ENCODE measurements at places on chromosomes 1 and 21.

DNA sequence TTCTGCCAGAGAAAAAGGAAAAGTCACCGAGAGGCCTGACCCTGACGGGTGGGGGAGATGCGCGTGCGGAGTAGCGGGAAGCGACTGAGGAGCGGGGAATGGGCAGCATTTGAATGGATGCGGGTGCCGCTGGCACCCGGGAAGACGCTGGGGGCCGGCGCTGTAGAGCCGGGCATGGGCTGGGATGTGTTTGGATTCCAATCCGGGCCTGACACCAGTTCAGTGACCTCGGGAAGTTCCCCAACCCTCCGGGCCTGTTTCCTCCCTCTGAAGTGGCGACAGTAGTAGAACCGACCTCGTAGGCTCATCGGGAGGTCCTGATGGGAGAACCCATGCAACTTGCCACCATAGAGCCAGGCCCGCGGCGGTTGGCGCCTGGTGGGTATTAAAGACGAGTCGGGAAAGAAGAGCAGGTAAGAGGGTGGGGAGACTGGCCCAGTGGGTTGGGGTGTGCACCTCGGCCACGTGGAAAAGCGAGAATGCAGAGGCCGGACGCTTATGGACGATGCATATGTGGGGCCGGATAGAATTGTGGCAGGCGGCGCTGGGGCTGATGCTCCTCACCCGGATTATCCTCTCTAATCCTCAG lies 642 bp upstream of the SLC16A1 start:
- DNase-seq: no peak

DNA sequence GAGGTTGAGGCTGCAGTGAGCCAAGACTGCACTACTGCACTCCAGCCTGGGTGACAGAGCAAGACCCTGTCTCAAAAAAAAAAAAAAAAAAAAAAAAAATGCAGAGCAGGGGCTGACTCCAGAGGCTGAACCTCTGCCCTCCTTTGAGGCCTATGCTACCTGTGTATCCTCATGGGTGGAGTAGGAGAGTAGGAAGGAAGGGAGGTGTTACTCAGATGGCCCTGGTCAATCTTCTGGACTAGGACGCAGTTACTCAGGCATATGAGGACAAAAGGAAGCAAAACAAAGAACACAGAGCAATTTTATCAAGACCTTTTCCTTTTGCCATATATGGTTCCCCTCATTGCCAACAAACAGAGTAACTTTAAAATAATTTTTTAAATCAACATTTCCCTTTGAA lies 35.2 kb downstream of the TGFBR3 start:
- DNase-seq: no peak

DNA sequence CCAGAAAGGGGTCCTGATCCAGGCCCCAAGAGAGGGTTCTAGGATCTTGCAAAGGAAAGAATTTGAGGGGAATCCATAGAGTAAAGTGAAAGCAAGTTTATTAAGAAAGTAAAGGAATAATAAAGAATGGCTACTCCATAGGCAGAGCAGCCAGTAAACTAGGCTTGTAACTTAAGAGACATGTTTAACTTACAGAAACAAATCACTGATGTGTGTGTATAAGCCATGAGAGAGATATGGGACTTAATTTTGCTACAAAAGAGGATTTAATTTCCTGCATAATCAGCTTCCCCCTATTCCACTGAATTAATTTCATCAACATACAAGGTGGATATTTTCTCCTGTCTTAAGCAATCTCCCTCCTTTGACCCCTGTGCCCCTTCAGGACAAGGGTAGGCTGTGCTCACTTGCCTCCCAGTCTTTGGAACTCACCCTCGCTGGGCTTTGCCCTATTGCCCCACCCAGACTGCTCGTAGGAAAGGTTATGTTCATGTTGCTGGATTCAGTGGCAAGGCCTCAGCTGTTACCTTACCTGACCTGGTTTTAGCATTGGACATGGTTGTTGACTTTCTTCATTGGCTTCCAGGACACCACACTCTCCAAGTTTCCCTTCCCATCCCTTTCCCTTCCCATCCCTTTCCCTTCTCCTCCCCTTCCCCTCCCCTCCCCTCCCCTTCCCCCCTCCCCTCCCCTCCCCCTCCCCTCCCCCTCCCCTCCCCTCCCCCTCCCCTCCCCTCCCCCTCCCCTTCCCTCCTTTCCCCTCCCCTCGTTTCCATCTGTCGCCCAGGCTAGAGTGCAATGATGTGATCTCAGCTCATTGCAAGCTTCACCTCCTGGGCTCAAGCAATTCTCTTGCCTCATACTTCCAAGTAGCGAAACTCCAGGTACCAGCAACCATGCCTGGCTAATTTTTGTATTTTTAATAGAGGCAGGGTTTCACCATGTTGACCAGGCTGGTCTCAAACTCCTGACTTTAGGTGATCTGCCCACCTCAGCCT lies 44.6 kb downstream of the TBCE start:
- DNase-seq: no peak

DNA sequence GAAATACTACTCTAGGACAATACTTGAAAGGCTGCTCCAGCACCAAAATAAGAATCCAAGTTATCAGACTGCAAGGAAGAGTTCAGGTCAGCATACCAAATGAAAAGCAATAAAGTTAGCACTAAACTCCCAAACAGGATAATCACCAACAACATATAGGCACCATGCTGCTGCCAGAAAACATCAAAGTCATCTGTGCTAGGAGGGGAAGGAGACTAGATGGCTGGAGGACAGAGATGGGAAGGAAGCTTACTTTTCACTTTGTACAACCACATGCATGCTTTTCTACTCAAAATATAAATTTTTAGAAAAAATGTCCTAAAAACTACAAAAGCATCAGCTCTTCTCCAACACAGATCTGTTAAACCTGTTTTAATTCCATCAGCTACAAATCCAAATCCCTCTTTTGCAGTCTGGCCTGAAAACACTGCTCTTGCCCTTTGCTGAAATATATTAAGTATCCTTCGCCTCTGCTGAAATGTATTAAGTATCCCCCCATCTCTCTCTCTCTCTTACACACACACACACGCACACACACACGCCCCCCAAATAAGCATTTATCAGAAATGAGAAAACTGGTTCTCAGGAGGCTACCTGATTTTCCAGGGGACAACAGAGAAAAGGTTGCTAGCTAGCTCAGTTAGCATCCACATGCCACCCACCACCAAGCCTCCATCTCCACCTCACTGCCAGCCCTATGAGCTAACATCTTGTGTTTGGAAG lies 1.5 kb downstream of the GATAD2B start:
- DNase-seq: no peak

DNA sequence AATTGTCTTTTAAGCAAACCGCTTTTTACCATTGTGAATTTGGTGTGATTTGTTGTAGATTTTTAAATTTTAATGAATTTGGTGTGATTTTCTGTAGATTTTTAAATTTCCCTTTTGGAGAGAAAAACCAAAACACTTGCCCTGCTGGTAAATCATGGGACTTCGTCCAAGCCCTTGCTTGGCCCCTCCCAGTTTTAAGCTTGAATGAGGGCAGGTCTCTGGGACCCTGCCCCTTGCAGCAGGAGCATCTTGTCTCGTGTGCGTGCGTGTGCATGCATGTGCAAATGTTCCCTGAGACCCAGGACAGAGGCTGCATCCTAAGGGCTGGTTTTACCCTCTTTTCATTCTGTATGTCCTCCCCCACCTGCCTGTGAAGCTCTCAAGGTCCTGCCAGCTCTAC lies 248.6 kb downstream of the GREM2 start:
- no peak for DNase-seq

GRCh38 chr1:43446388-43446740 lies 7.4 kb downstream of the HYI start:
- no peak for DNase-seq

DNA sequence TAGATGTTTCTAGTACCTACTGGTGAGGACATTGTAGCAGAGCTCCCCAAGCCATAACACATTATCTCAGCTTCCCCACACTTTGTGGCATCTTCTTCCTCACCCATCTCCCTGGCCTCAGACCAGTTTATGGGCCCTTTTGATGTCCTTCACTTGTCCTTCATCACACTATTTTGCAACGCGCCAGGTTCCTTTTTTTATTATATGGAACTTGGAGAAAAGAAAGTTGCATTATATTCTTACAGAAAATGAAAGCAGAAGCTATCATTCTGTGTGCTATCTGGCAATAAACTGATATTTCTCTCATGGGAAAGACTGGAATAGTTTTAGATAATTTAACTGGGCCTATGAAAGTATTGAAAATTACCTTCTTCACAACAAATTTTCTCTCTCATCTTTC lies 196.9 kb upstream of the ETV3 start:
- no peak for DNase-seq

GRCh38 chr1:197675583-197676208 lies 99.6 kb downstream of the DENND1B start:
- no peak for DNase-seq

DNA sequence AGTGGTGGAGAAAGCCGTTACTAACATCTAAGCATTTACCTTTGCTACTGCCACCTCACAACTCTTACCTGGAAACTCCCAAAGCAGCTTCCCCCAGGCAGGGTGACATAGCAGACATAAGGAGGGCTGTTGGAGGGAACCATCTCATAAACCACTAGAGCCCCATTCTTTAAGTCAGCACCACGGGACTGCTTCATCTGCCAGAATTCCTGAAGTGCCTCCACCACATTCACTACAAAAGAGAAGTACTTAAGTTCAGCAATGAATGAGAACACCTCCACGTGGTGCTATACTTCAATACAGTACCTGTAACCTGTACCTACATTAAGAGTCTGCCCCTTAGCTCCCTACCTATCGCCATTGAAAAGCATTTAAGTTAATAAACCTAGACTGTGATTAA lies 10.3 kb downstream of the LIX1L start:
- DNase-seq: no peak

DNA sequence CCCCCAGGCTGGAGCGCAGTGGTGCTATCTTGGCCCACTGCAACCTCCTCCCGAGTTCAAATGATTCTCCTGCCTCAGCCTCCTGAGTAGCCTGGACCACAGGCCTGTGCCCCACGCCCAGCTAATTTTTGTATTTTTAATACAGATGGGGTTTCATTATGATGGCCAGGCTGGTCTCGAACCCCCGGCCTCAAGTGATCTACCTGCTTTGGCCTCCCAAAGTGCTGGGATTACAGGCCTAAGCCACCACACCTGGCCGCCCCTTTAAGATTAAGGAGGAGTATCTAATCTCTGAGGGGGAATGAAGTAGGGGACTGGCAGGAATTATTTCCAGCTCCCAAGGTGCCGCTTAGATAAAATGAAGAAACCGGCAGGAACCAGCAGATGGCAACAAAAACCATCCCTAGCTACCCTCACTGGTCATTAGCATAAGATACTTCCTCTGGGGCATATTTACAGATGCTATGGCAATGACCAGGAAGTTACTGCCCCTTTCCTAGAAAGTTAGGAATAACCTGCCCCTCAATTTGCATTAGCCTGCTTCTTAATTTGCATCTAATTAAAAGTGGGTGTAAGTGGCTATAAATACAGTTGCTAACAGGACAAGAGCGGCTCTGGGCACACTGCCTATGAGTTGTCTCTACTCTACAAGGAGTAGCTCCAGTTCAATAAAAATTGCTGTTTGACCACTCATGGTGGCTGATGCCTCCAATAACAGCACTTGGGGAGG lies 7.1 kb upstream of the NSUN4 start:
- no peak for DNase-seq

GRCh38 chr1:40861224-40862003 lies 749 bp downstream of the CITED4 start:
- no peak for DNase-seq

- DNase-seq: no peak
Measured at GRCh38 chr1:36327421-36328087, 4.1 kb upstream of the EVA1B start.

DNA sequence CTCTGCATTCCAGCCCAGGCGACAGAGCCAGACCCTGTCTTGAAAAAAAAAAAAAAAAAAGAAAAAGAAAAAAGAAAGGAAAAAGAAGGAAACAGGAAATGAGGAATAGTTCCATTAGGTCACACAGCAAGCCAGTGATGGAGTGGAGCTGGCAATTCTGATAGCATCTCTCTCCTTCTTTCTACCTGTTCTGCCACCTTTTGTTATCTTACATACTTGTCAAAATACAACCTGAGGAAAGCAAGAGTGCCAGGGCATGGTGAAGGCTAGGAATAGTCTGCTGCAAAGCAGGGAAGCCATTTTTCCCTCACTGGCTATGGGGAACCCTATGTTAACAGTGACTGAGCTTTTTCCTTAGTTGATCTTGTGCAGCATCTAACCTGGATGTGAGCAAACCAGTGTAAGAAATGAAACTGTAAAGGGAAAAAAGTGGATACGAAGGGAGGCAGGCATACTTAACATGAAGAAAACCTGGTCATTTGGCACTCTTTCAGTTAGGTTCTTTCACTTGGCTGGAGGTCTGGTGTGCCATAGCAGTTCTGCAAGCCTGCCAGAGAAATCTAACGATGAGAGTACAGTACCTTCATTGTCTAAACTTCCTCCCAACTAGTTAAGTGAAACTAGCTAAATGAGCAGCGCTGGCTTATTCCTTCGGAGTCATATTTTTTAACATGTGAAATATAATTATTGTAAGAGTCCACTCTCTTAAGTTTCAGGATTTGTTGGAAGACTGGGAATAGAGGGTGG lies 17.9 kb upstream of the THEM5 start:
- no peak for DNase-seq

DNA sequence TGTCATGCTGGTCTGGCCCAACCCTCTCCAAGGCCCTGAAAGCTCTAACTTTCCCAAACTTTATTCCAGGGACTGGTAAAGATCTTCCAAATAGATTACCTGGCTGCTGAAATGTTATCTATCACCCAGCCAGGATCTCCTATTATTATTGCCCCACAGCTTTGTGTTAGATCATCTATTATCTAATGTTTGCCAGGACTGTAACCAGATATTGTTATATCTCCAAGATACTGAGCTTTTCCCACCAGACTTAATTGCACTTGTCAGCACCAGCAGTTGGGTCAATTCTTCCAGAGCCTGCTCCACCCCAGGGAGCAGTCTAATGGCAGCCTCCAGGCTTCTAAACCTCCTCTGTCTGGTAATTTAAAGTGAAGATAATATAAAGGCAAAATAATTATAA lies 59.1 kb downstream of the PRDX6 start:
- DNase-seq: no peak

GRCh38 chr1:207873055-207873890 lies 37.7 kb downstream of the CD34 start:
- no peak for DNase-seq

DNA sequence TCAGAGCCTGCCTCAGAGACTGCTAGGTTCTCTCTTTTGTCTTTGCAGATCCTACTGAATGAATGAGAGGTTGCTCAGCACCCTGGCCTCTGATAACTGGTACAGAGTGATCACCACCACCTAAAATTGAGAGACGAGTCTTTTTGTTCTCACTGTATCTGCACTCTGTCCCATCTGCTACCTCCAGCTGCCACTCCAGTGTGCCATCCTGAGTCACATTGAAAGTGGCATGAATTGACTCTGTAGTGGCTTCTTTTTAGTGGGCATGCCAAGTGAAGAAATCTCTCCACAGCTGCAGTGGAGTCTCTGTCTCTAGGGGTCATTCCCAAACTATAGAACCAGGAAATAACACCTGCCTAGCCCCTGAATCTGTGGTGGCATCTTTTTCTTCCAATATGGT lies 14.7 kb downstream of the CAMK1G start:
- no peak for DNase-seq

GRCh38 chr1:156803086-156803851 lies 13.4 kb downstream of the SH2D2A start:
- DNase-seq: no peak
